NCI-H1105 treated with DMSO at 0.1 percent for 48 hours (cell line): ENCODE measurements at places on chromosomes 3 and 15.

DNA sequence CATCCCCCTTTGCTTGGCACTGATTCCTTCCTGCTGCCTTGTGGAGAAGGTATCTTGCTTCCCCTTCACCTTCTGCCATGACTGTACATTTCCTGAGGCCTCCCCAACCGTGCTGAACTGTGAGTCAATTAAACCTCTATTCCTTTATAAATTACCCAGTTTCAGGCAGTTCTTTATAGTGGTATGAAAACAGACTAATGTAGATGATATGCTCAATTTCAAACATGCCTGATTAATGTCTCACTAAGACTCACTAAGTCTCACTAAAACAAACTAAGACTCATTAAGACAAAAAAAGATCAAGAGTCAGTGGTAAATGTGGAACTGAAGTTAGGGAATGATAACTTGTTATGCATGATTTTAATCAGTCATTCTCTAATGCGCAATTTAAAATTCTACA, 606.6 kb downstream of the RBMS3 start:
- DNase-seq: no peak

- DNase-seq: no peak
These were observed 15.4 kb downstream of the DPH3 start for GRCh38 chr3:16249336-16249735.

DNA sequence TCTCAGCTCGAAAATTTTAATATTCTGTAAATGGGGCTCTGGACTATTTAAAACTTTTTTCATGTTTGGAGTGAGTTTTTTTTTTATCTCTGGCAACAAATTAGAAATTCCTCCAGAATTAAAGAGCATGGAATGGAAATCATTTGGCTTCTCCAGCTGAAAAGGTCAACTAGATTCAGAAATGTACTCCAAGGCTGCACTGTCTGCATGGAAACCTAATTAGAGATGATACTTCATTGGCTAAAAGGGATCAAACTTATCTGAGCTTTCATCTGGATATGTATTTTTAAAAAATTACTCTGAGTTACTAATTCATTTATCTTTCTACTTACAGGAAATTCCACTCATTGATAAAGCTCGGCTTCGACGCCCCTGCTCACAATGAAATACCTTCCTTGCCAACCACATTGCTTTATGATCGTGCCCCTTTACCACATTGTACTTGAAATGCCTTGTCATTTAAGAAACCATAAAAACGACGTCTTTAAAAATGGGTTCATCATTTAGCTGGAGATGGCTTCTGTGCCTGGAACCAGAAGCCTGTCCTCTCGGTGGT, 285.5 kb upstream of the ICE2 start:
- DNase-seq: no peak

GRCh38 chr15:40349163-40349562, 1.7 kb upstream of the PHGR1 start:
- no peak for DNase-seq

DNA sequence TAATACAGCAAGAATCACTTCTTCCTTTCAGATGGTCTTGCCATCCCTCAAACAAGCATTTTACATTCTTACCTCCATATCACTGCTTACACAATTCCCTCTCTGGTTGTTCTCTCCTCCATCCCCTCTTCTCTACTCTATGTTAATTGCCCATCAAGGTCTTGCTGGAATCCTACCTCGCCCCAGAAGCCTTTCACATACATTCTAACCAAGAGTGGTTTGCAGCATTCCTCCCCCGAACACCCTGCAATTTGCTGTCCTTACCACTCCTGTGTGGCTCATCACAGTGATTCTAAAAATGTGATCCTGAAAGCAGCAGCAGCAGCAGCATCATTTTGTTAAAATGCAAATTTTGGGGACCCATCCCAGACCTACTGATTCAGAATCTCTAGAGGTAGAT, 30.6 kb downstream of the TNIK start:
- DNase-seq: no peak
